HEK293T (cell line): ENCODE measurements at places on chromosomes 3 and 15.

DNA sequence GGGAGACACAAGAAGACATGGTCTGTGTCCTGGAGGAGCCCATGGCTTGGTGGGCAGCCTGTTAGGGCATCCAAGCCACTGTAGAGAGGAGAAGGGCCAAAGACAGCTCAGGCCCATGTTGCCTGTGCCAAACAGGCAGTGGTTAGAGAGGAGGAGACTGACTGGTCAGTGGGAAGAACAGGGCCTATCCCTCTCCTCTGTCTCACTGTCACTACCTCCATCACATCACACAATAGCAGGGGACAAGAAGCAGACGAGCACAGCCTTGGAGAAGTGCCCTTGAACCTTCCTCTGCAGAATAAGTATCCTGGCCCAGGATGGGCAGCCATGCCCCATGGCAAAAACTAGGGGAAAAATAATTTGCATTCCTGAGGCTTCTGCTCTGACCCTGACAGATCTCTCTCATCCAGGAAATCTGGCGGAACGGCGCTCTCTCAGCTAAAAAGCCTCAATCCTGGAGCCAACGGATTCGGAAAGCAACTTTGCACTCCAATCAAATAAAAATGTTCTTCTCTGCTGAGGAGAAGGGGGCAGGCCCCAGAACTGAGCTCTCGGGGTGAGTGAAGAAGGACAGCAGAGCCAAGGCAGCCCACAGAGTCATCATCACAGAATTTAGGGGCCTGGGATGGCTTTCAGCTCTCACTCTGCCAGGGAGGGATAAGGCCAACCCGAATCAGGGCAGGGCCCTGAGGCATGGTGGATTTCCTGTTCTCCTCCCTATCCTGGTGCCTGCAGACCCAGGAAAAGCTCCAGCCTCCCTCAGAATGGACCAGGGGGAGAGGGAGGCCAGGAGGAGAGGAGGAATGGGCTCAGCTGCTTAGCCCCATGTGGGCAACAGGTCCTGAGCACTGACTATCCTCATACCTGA, 1.6 kb downstream of the SHF start:
- no peak for DNase-seq

DNA sequence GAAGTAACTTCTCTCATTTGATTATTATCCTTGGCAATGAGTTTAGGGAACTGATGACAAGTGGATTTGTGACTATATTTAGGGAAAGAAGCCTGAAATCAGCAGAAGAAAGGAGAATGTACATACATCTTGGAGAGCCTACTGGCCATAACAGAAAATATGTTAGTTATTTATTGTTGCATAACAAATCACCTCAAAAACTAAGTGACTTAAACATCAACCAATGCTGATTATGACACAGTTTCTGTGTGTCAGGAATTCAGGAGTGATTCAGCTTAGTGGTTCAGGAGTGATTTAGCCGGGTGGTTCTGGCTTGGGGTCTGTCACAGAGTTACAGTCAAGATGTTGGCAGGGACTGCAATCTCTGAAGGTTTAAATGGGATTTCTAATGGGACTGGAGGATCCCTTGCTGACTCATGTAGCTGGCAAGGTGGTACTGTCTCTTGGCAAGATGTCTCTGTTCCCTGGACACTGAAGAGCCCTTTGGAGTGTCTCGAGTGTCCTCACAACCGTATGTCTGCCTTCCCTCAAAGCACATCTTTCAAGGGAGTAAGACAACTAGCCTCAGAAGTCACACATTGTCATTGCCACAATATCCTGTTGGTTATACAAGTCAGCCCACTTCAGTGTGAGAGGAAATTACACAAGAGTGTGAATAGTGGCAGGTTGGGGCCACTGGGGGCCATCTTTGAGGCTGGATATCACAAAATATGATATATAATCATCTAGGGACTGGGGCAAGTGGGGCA, 248.9 kb downstream of the SV2B start:
- DNase-seq = no peak

- DNase-seq = no peak
Observed at GRCh38 chr3:172307141-172307560, 141.1 kb downstream of the GHSR start.

GRCh38 chr3:60935709-60936108, 315.5 kb downstream of the FHIT start:
- no peak for DNase-seq

- DNase-seq = no peak
Observed at GRCh38 chr15:81865850-81866537, 179.8 kb downstream of the MEX3B start.
